Activated CD8-positive, alpha-beta T cell treated with anti-CD3 and anti-CD28 coated beads for 36 hours (primary cell): ENCODE measurements at places on chromosomes 6 and 20.
A peak's percentile ranks its signal among the peaks of the same experiment; 100 is the strongest.

DNA sequence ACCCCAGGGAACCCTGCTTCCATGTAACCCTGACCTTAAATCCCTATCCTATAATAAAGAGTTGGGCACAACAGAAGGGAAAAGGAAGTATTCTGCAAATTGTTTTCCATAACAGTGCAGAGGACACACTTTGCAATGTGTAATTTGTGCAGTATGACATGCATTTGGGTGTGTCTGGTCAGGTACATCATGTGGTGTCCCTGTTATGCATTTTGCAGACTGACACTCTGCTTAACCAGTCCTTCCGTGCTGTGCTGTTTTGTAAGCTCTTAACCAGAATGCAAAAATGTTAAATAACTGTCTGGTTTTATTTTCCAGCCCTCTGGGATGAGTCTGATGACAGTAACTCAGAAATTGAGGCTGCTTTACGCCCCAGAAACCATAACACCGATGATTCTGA is 57.0 kb upstream of the XRN2 start:
- DNase-seq, result no peak

- peak; percentile 50 for DNase-seq
These were observed 80.2 kb upstream of the ASF1A start for GRCh38 chr6:118813775-118814174.

DNA sequence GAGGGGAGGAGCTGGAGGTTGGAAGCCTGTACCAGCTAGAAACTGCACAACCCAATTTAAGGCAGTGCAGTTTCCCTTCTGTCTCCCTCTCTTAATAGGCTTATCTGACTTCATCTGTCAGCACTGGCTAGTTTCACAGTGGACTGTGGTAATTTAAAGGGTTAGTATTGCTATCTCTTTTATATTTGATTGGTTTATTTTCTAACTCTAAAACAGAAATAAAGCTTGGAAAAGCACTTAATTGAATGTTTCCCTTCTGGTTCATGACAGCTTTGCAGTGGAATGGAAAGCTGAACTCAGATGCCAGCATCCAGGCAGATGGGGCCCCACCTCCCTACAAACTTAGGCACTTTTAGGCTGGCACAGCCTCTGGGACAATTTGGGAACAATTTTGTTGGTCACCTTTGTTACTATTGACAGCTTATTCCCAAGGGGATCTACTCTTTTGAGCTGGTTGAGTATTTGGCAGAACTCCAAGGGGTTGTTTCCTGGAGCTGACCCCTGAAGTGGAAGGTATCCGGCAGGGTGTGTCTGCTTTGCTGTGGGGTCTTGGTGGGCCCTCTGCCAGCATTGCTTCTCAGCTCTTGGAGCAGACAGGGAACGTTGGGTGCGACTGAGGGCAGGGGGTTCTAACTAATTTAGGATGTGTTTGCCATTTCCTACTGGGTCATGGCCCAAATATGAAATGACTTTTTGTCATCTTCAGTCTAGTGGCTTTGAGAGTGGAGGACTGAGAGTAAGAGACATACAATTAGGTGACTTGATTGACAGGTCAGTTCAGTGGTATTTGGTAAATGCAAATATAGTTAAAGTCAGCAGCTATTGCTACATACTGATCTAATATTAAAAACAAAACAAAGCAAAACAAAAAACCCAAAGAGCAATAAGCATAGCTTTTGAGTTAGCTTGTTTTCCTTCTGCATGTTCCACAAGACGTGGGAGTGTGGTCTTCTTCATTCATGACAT is 9.3 kb downstream of the SH3BGRL2 start:
- no peak for DNase-seq

DNA sequence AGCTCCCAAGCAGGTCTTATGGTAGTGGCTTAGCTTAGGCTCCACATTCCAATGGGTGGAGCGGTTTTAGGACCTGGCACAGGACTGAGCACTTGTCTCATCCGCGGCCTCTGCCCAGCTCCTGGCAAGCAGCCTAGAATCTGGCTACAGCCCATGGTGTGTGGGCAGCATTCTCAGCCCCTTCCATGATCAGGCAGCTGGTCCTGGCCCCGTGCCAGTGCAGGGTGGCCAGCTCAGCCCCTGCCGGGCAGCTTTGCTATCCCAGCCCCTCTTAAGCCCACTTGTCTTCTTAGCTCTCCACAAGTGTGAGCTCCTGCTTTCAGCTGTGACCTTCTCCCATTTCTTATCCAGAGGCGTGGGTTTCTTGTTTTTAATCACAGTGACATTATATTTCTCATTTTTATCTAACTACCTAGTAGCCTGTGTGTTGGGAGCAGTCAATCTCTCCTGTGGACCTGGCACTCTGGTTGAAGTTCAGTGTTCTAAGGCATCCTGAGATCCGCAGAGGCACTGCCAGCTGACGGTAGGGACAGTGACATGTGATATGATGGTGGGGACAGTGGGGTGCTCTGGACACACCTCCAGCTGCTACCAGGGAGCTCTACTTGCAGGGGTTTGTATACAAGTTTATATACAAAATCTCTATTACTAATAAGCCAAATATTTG is 119.9 kb upstream of the PRND start:
- no peak for DNase-seq

DNA sequence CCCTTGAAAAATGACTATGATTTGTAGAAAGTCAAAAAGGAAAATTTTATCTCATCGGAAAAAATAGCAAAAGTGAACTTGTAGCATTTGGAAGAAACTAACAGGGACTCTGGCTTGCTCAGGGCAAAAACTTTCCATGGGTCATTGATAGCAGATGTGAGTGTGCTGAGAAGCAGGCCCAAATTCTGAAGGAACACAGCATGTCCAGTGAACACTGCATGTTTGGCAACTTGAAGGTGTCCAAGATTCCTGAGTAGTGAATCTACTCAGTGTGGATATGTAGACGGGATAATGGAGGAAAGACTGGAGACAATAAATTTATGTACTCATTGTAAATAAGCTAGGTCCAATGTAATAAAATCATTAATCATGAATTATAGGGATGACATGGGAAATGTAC is 8.2 kb downstream of the SLC17A2 start:
- DNase-seq, result no peak

DNA sequence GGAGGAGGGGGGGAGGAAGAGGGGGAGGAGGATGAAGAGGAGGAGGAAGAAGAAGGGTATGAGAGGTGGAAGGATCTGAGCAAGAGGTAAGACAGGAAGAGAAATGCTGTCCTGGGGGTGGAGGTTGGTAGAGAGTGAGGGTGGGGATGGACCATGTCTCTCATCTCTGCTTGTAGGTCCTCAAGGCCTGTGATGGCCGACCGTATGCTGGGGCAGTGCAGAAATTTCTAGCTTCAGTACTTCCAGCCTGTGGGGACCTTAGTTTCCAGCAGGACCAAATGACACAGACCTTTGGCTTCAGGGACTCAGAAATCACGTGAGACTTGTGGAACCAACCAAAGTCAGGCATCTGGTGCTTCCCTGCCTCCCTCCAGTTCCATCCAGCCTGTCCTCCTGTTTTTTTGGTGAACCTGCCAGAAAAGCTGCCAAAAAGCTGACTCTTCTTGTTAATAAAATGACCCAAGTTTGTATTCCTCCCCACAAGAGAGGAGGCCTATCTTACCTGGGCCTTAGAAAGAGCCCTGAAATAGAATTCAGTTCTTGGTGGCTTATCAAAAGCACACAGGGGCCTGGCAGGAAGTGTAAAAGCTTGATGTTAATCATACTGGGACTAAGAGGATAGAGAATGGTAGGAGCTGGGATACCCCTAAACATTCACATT is 2.5 kb upstream of the C4A start:
- DNase-seq, result no peak

GRCh38 chr6:79564636-79565035 is 27.4 kb upstream of the LCA5 start:
- no peak for DNase-seq
